ENCODE measurements at places on chromosomes 1 and 21.

GRCh38 chr21:21231913-21232312 lies 233.7 kb downstream of the NCAM2 start:
- ATAC-seq: no peak

- ATAC-seq: peak; percentile 48
These were observed 2.1 kb upstream of the PRRX1 start for GRCh38 chr1:170661646-170662411.

DNA sequence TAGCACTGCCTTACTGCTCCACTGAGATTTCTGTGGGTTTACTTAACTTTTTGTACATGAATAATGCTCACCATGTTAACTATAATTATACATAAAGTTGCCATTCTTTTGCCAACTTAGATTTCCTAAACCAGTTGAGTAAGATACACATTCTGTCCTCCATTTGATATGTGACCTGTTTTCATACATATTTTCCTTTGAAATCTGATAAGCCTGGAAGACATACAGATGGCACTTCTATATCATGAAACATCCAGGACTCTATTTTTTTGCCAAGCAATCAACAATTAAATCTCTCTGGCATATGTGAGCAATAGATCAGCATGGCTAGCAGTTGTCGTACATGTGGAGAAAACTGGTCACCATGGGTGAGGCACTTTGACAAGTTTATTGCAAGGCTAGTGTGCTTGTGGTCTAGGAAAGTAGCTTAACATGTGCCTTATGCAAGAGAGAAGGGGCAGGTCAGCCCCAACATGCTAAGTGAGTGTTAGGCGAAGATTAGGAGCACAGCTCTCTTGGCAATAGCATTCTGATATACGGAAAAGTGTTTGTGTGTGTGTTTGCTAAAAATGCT lies 14.2 kb downstream of the PRRX1 start:
- peak; percentile 12 for ATAC-seq

GRCh38 chr1:59094001-59094400 lies 202.9 kb upstream of the FGGY start:
- no peak for ATAC-seq

DNA sequence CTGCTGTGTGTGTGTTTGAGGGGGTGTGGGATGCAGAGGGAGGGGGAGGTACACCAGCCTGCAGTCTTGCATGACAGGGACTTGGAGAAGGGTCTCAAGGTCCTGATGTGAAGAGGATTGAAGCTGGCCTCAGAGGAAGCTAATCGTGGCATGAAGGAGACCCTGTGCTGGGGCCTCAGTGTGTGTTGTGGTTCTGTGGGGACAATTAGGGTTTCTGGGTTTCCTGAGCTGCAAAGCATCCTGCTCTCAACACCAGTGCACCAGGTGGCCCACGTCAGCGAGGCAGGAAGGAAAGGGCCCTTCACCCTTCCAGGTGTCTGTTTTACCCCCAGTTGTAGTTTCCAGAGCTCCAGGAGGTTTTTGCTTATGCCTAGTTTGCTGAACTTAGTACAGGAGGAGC lies 52.8 kb downstream of the TENT5C start:
- ATAC-seq: no peak

DNA sequence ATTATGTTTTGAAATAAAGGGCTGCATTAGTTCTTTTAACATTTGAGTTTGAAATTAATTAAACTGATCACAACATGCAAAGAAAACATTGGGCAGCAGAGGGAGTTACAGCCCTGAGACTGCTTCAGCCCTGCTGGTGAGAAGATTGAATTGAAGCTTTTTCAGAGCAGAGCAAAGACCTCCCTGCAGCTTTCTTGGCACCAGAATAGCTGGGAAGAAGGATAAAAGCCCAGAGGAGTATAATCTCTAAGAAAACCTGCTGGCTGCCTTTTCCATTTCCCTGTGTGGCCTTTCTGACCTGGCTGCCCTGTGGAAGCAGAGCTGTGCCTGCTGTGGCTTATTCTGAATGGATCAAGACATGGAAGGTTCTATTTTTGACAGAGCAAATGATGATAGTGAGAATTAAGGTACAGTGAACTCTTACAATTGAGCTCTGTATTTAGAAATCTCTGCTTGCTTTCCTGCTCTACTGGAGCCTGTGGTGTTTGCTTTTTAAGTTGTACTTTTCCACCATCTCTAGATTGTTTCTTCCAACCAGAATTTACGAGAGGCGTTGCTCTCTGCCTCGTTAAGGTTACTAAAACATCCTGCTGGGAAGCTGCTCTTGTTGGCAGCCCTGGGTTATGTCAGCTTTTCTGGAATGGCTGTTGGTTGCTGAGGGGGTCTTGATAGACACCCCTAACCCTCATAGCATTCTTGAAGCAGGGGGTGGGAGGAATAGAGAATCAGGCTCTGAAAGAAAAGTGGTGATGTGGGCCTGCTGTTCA lies 9.9 kb downstream of the SNRPE start:
- peak; percentile 92 for ATAC-seq

DNA sequence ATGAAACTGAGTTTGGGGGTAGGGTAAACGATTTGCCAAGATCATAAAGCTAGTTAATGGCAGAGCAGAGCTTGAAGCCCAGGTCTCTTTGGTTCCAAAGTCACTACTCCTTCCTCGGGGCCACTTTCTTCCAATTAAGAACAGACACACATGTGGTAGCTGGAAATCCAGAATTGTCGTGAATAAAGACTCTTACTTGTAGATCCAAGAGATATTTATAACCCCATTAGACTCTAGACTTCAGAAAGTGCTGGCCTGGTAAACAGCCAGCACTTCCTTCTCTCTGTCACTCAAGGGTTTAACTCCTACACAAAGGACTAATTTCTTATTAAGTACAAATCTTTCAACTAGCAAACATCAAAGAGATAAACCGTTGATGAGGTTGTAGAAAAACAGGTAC lies 2.7 kb downstream of the FAM163A start:
- no peak for ATAC-seq

- ATAC-seq: no peak
These were observed 63.7 kb upstream of the AJAP1 start for GRCh38 chr1:4590756-4591155.

DNA sequence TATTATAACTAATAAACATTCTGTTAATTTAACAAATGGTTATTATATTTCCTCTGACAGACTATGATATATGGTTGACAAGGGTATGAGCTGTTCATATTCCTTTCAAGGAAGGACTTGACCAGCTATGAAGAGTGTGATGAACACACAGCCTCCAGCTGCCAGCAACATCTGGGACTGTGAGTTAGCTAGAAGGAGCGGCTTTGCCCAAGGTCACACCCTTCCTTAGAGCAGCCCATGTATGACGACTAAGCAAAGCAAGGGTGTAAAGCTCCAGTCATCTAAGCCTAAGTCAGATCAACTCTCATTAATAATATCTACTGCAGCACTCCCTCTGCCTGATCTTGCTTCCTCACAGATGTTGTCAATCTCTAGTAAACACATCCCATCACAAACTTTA lies 355.4 kb downstream of the PLPP3 start:
- ATAC-seq: no peak

DNA sequence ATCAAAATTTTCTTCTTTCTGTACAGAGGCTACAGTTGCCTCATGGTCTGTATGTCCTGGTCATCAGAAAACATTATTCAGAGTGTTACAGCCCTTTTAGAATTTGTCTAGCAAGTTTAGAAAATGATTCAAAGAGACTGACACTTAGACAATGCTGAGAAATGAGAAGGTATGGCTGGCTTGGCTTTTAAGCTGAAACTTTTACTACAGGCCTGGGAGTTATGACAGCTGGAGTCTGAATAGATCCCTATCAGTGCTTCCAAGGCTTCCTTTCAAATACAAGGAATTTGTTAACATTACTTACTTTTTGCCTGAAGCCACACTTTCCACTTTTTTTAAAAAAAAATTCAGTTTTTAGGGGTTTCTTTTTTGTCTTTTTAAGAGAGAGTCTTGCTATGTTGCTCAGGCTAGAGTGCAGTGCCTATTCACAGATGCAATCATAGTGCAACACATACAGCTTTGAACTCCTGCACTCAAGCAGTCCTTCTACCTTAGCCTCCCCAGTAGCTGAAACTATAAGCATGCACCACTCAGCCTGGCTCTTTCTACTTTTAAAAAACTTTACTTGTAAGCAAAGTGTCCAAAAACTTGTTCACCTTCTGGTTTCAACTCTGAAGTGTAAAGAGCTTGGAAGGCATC lies 10.5 kb upstream of the COP1 start:
- no peak for ATAC-seq

GRCh38 chr1:183711741-183712361 lies 58.7 kb upstream of the APOBEC4 start:
- peak; percentile 94 for ATAC-seq

GRCh38 chr1:198713081-198713480 lies 74.2 kb downstream of the PTPRC start:
- ATAC-seq: peak; percentile 61

DNA sequence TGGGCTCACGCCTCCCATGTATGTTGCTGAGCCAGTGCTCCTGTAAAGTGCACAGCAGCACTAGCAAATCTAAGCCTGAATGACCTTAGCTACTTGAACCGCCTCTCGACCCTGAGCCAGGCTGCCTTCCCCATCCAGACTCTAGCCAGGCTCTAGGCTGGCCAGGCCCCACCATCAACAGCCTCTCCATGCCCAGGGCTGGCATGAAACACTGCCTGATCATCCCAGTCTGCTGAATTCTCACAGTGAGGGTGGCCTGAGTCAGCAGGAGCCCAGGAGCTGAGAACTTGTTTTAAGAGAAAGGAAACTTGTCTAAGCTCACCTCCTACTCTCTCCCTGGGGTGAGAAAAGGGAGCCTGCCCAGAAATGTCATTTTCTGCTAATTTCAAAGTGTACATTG lies 733.3 kb downstream of the PTPRU start:
- ATAC-seq: no peak
